ENCODE measurements at places on chromosomes 6 and 20.

- DNase-seq = no peak
Observed at GRCh38 chr6:32995448-32995847, 13.9 kb downstream of the HLA-DOA start.

GRCh38 chr6:4511641-4512020 lies 264.6 kb upstream of the CDYL start:
- no peak for DNase-seq

GRCh38 chr6:143564484-143565017 lies 53.0 kb upstream of the FUCA2 start:
- no peak for DNase-seq

- DNase-seq = no peak
Observed at GRCh38 chr20:51059862-51060261, 37.0 kb upstream of the KCNG1 start.

- peak; percentile 92 for DNase-seq
Observed at GRCh38 chr20:3786665-3787323, at the start of gene CENPB. Gene CENPB (minus strand): TSS chr20:3786740. CDS start chr20:3786483, 257 bp downstream.
